ENCODE measurements at places on chromosomes 3 and 15. TPM values are rescaled to one million over a fixed set of nuclear protein-coding genes. Genes with fewer than 3 reads are reported as not detected.

Gene PAK2
- 96.4 TPM for total RNA-seq

Gene SLC51A
- not detected for total RNA-seq

Gene IRAK2
- total RNA-seq, result 0.44 TPM

Gene TRH
- 0.36 TPM for total RNA-seq

DNA sequence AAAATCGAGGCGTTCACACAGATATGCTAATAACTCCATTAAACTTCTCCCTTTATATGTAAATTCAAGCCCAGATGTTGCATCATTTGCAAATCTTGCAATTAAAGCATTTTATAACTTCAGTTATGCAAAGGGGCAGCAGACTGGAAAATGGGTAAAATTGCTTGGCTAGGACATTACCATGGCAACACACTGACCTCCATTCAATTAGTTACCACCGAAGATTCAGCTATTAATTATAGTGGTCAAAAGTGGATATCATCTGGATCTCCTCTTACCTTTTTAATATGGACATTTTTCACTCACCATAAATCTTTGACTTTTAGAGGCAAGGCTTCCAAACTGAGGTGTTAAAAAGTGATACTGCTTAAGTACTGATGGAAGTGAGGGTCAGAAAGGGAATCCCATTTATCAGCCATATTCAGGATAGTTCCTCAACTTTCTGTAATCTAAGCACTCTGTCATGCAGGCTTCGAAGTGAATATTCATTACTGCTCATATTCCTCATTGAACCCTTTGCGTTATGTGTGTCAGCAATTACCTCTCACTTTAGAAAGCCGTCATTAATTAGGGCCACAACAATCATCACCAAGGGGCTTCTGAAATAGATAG is 386.2 kb upstream of the ROBO2 start:
- DNase-seq, result no peak

DNA sequence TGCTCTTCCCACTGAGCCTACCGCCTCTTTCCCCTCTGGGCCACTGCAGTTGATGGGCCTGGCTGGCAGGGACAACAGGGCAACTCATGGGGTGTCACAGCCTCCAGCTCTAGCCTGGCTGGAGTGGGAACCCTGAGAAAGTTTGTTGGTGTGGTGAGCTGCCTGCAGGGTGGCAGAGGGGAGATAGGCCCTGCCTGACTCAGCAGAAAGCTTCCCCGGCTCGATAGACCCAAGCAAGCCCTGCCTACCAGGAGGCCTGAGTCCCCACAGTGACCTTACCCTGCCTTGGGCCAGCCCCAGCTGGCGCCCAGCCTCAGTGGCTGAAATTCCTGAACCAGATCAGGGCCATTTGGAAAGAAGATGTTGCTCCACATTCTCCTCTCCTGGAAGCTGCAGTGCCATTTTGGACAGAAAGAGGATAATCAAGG is 29.4 kb downstream of the ABTB1 start:
- DNase-seq, result no peak

- DNase-seq, result no peak
Observed at GRCh38 chr15:44471885-44472455, 44.5 kb downstream of the CTDSPL2 start.

DNA sequence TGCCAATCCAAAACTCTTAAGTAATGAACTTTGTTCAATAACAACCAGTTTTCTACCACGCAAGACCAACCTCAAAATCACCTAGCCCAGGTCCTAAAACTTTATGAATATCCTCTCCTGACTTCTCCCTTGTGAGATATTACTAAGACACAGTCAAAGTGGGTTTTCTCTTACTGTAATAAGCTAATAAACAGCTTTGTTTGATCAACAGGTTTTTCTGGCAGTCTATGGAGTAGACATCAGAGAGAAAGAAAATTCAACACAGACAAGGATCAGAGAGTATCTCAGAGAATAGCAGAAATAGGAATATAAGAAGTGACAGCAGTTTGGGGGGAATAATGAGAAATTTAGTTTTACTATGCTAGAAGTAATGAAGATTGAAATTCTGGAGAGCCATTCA is 79.6 kb downstream of the NR2E3 start:
- DNase-seq, result no peak
